ENCODE measurements at places on chromosomes 7 and 10.

- no peak for DNase-seq
These were observed 71.8 kb downstream of the SNX10 start for GRCh38 chr7:26363465-26363864.

GRCh38 chr7:41708581-41709358, 5.9 kb upstream of the INHBA start:
- DNase-seq, result no peak

GRCh38 chr10:42876476-42876875, 93.9 kb downstream of the BMS1 start:
- no peak for DNase-seq

GRCh38 chr7:107108793-107109371, 59.9 kb upstream of the HBP1 start:
- no peak for DNase-seq

GRCh38 chr10:7162331-7162730, 248.5 kb downstream of the SFMBT2 start:
- no peak for DNase-seq

GRCh38 chr10:121127151-121127906, 276.2 kb downstream of the WDR11 start:
- DNase-seq, result no peak

- no peak for DNase-seq
These were observed 26.3 kb upstream of the PITRM1 start for GRCh38 chr10:3198900-3199299.

DNA sequence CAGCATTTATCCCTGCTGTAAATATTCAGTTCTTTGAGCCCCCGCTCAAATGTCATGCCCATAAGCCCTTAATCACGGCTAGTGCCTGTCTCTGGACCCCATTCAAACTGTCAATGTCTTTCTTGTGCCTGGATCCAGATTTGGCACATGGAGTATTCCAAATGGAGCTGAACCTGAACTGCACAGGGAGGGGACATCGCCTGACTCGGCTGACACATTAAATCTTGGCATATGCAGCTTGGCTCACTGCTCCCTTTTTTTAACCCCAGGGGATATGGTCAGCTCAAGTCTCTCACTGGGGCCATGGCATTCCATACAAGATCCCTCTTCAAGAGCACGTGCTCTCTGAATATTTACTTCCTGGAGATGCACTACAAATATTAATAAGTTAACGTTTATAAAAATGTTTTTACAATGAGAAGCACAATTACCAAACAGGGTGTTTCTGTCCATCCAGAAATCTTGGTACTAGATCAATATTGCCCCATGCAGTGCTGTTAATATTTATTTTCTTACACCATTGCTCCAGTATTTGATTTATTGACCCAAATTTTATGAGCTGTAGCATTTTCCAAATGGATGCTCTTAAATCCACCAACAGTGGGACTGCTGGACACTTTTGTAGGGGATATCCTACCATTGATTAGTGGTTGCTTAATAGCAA, 57.4 kb downstream of the FGFR2 start:
- DNase-seq, result no peak

GRCh38 chr7:74462707-74463100, 9.0 kb downstream of the GTF2IRD1 start:
- DNase-seq, result no peak

- DNase-seq, result peak; percentile 37
These were observed 757 bp downstream of the ANKIB1 start for GRCh38 chr7:92246360-92247101.

GRCh38 chr10:23099816-23100215, 4.4 kb downstream of the MSRB2 start:
- no peak for DNase-seq

DNA sequence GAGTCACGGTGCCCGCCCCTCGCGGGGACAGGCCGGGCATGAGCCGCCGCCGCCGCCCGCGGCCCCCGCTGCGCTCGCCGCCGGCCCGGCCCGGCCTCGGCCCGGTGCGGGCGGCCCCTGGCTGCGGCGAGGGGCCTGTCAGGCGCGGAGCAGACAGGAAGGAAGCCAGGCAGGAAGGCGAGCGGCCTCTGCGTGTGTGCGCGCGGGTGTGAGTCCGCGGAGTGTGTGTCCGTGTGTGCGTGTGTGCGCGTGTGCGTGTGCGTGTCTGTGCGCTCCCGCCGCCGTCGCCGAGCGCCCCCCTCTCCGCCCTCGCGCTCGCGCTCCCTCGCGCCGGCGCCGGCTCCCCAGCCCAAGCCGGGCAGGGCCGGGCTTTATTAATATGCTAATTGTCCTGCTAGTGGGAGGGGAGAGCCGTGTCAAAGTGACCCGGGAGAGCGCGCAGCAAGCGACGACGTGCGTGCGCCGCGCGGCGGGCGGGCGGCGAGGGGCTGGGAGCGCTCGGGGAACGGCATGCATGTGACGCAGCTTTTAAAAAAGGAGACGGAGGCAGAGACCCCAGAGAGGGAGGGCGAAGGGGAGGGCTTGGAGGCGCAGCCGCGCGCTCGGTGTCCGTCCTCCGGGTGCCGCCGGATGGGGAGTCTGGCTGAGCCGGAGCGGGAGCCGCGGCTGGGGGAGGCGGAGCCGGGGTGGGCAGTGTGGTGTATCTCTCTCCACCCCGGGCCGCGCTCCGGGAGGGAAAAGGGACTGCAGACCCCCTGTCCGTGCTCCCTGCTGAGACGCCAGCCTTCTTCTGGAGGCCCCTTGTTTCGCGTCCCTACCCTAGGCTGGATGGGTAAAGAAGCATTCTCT, at the start of gene LDB1:
LDB1 (minus strand) TSS at position 227 of the 849 bp plus-strand sequence. CDS start 258 bp downstream, outside the sequence.
- peak; percentile 80 for DNase-seq

DNA sequence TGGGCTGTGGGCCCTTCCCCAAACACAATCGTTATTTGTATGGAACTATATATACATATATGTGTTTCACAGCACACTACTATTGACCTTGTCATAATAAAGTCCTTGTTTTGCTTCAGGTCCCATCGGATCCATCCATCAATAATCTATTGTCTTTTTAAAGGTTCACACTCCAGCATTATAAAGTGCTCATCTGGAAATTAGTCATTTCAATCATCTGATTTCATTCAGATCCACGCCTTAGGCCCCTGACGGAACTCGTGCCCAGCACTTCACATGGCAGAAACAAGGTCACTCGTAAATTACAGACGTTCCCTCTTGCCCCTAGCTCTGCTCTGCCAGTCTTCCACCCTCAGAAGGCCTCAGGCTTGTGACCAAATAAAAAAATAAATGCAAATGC, 133.1 kb upstream of the PPP2R2D start:
- no peak for DNase-seq

DNA sequence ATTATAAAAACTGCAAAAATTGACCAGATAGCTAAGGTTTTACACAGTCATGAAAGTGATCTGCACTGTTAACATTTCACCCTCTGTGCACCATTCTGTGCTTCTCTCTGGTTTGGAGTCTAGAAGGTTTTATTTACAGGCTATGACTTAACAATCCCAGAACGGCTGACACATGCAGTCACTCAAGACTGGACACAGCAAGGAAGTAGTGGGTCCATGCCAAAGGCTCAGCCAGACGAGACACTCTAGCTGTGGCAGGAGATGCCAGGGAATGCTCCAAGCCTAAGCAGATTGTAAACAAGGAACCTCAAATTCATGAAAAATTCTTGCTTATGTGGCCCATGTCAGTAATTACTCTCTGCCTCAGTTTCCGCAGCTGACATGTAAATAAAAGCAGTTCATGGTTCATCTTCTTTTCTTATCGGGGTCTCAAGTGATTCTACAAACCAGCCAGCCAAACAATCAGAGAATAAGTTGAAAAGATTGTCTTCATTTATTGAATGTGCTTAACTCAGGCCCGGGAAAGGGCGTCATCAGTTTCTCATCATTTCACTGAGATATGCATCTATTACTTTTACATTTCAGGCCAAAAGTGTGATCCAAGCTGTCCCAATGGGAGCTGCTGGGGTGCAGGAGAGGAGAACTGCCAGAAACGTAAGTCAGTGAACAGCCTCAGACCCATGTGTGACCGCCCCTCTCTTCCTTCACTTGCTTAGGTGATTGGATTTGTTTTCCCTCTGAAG, 132.1 kb downstream of the EGFR start:
- no peak for DNase-seq

DNA sequence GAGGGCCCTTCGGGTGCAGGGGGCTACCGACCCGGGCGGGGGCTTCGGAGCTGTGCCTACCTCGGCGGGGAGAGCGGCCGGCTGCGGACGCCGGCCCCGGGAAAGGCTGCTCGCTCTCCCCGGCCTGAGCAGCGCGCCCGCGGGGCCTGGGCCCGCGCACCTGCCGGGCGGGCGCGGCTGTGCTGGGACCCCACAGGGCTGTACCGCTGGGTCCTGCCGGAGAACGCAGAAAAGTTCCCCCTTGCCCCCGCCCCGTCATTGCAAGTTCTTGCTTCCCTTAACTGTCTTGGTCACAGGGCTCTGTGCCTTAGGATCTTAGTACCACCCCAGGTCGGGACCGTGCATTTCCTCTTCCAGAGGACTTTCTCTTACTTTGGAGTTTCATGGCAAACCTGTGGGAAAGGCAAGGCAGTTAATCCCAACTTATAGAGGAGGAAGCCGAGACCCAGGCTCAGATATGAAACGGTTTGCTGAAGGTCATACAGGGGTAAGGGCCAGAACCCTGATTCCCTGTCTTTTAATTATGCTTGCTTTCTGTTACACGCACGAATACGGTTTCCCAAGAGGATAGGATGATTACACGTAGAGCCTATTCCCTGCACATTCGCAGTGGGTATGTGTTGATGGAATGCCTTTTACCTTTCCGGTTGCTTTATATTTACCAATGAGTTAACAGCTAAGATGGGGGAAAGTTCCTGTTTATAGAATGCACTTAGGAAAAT, 652 bp downstream of the PCGF5 start:
- peak; percentile 21 for DNase-seq

- no peak for DNase-seq
These were observed 48.2 kb upstream of the NFKB2 start for GRCh38 chr10:102347236-102347828.

GRCh38 chr10:96683065-96683464, 37.2 kb downstream of the PIK3AP1 start:
- no peak for DNase-seq

DNA sequence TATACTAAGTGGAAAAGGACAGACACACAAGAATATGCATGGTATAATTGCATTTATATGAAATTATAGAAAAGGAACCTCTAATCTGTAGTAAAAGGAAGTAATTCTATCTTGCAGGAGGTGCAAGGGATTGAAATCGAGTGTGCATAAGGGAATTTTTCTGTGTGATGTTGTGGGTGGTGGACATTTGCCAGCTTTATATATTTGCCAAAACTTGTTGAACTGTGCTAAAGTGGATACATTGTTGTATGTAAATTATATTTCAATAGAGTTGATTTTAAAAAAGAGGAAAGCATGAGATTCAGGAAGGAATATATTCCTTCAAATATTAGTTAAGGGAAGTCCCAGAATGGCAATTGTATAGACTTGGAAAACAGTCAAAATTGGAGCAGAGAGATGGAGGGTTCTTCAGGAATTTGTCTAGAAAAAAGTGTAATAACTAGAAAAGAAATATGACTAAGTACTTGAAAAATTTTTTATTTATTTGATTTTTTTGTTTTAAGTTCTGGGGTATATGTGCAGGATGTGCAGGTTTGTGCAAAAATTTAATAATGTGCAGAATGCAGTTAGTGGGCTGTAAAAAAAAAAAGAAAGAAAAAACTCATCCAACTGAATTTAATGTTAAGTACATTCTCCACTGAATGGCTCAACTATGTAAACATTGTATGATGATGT, 96.1 kb downstream of the ARL4A start:
- no peak for DNase-seq

GRCh38 chr7:100965723-100966541, 3.4 kb upstream of the MUC12 start:
- peak; percentile 69 for DNase-seq

GRCh38 chr7:124497176-124497575, 268.4 kb downstream of the GPR37 start:
- no peak for DNase-seq

DNA sequence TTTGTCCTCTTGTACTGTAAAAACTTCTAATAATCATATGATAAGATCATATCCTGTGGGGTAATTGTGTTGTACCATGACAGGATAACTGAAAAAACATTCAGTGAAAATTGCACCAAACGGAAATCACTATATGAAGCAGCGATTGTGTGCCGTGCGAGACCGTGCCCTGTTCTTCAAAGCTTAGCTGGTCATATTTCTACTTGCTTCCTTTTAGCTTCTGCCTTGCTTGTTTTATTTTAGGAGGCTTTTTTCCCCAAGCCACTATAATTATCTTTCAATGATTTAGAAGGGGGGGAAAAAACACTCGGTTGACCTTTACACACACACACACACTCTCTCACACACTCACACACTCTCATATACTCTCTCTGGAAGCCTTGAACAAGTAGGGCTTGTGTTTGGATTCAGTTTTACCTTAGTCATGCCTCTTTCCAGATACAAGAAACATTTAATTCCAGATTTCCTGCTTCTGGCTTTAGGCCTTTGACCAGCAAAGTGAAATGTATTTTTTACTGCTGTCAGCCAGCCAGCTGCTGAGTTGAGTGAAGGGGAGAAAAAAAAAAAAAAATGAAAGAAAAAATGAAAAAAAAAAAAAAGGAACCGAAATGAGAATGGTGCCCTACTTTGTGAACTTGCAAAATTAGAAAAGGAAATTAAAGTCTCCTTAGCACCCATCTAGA, 181.4 kb downstream of the ARID5B start:
- peak; percentile 71 for DNase-seq

GRCh38 chr7:132643302-132643701, 67.0 kb upstream of the PLXNA4 start:
- no peak for DNase-seq

Data from CD4-positive, alpha-beta T cell treated with Interleukin-10 for 1 hour (primary cell).